NCI-H774 (cell line): ENCODE measurements at places on chromosomes 12 and 14.

- DNase-seq = peak; percentile 11
Measured at GRCh38 chr12:14845350-14845750, 2.0 kb upstream of the ART4 start.

DNA sequence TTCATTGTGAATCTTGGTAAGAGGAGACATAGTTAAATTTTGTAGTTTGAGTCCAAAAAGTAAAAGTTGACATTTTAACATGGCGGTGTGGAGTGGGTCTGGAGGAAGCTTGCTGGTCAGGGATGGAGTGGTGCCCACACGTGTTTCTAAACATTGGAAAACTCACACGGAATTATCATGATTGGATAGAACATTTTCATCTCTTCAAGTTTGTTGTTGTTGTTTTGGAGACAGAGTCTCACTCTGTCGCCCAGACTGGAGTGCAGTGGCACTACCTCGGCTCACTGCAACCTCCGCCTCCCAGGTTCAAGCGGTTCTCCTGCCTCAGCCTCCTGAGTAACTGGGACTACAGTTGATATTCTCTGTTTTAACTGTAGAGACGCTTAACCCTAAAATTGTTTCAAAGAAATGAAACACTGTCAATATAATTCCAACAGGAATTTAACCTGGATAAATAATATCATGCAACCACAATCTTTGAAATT, 502 bp upstream of the MBIP start:
- no peak for DNase-seq

GRCh38 chr14:53389202-53389601, 236.1 kb upstream of the DDHD1 start:
- no peak for DNase-seq

- no peak for DNase-seq
Measured at GRCh38 chr12:85155791-85156190, 119.6 kb downstream of the LRRIQ1 start.

DNA sequence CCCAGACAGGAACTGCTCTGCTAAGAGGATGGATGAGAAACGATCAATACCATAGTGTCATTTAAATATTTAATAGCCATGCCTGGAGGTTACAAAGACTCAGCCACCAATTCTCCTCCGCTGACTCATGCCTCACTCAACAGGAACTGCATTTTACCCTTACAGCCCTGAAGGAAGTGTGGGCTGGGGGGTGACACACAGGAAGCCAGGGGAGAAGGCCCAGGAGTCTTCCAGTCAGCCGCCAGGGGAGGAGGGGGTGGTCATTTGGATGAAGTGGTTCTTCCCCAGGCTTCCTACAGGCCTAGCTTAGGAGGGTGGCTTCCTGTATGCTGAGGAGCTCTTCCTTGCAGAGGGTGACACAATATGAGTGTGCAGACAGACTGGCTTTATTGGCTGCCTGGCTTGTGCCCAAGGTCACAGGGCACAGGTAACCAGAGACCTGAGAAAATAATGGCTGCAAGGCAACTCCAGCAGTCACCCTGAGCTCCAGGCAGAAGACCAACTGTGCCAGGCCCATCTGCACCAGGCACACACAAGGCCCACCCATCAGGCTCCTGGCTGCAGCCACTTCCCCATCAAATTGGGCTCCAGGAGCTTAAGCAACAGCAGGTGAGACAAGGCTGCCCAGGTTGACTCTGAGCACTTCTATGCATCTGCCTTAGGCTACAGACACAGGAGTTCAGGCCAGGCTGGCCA, 30.6 kb upstream of the RPLP0 start:
- DNase-seq = no peak

- DNase-seq = no peak
Measured at GRCh38 chr12:127621366-127621765, 645.6 kb upstream of the TMEM132C start.

GRCh38 chr12:59030415-59030814, 110.1 kb upstream of the LRIG3 start:
- DNase-seq = peak; percentile 39

DNA sequence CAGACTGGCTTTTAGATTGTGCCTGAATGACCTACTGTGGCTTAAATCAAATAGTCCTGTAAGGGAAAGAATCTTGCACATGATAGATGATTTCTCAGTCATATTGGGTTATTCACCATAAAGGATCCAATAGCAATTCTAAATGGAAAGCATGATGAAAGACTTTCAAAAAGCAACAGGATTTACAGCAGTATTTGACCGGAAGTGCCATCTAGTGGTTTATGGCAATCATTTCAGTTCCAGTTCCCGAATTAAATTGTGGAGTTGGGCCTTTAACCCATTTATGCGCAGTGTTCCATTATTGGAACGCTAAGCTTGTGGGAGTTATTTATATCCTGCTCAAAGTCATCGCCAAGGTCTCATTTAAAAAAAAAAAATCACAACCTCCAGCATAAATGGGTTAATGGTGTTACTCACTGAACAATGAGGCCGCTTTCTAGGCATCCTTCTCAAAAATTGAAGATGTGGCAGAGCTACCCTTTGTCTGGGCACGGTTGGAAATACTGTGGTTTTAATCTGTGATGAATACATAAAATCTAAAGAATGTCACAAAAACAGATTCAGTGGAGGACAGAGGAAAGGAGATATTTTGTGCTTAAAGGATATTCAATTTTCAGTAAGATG, 60.8 kb upstream of the REP15 start:
- no peak for DNase-seq

GRCh38 chr12:47545938-47546609, 159.8 kb downstream of the RPAP3 start:
- DNase-seq = no peak

DNA sequence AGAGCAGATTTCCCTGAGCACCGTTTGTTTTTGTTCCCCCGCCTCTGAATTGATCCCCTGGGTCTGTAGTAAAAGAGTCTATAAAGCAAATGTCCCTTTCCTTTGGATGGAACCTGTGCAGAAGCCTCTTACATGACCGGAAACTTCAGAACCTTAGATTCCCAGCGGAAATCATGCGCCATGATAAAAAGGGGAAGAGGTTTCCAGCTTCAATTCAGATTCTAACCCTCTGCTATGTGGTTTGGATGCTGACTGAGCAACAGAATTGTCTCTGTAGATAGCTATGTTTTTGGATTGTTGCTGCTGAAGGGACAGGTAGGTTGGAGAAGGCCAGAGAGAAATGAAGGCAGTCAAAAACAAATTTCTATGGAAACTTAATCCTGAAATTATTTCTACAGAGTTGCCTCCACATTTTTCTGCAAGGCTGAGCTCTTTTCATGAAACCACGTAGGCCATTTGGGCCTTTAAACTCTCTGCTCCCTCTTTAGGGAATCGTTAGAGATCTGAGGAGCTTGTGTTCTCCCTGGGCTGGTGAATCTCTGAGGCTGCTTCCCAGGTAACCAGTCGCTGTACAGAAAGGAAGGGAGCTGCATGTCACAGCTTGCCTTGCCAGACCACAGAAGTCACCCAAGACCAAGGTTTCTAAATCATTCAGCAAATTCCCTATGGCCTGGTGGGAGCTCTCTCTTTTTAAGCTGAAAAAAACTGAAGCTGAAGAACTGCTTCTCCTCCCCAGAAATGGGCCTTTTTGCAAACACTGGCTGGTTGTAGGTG, 28.7 kb upstream of the OR10P1 start:
- DNase-seq = no peak

DNA sequence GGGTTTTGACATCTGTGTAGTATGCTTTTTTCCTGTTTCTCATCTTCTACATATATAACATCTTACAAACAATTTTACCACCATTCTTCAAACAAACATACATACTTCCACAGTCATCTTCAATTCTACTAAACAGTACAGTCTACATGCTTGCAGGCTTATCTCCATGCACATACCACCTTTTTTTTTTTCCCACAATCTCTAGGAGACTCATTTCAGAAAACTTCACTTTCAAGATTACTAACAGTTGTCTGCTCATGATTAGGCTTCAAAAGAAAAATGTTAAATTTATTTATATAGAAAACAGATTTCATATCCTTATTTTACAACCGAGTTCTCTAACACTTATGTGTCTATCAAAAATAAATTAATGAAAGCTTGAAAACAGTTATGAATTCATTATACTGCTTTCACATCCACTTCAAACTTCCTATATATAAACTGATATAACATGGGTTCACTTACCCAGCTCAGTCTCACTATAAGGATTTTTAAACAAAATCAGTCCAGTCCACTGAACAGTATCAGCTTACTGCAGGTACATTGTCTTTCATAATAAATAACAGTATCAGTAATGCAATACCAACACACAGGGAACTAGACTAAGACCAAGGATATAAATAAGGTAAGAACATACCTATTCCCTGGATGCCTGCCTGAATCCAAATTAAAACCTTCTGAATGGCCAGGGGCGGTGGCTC, 42.5 kb downstream of the LRP6 start:
- no peak for DNase-seq

GRCh38 chr12:50841716-50842531, 802 bp upstream of the TMPRSS12 start:
- no peak for DNase-seq

GRCh38 chr12:48671231-48671856, 10.7 kb downstream of the KANSL2 start:
- DNase-seq = no peak

DNA sequence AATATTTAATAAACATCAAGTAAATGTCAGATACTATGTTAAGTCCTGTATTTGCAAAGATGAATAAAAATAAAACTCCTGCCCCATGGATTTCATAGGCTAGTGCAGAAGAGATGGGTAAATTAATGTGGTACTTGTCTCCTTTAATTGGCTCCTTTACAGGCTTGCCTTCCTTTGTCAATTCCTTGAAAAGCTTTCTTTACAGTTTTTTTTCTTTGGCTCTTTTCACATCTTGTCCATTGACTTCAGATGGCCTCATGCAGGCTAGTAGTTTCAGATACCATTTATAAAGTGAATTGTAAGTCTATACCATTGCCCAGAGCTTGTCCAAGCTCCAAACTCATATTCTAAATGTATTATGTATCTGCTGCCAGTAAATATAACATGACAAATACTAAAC, 128.7 kb upstream of the GARIN2 start:
- no peak for DNase-seq

- no peak for DNase-seq
Measured at GRCh38 chr12:47270782-47271664, 191.3 kb upstream of the AMIGO2 start.

DNA sequence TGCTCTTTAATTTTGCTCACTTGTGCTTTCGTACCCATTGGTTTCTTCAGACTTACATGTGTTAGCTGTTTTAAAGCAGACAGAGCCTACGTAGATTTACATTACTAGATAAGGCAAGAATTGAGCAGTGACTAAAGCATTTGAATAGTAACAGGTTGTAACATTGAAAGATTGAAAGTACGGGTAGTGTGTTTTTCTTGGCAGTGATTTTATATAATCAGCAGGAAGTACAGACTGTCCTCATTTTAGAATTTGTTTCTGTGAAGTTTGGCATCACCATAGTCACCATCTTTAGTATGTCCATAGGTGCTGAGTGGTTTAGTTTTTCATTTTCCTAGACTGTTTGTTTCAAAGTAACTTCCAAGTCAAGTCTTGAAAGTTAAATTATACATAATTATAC, 14.0 kb downstream of the RTRAF start:
- no peak for DNase-seq

GRCh38 chr12:97487470-97487869, 24.9 kb downstream of the RMST start:
- no peak for DNase-seq

- no peak for DNase-seq
Measured at GRCh38 chr12:131151558-131152345, 198.0 kb downstream of the ADGRD1 start.

- DNase-seq = no peak
Measured at GRCh38 chr14:28305938-28306337, 460.6 kb upstream of the FOXG1 start.

DNA sequence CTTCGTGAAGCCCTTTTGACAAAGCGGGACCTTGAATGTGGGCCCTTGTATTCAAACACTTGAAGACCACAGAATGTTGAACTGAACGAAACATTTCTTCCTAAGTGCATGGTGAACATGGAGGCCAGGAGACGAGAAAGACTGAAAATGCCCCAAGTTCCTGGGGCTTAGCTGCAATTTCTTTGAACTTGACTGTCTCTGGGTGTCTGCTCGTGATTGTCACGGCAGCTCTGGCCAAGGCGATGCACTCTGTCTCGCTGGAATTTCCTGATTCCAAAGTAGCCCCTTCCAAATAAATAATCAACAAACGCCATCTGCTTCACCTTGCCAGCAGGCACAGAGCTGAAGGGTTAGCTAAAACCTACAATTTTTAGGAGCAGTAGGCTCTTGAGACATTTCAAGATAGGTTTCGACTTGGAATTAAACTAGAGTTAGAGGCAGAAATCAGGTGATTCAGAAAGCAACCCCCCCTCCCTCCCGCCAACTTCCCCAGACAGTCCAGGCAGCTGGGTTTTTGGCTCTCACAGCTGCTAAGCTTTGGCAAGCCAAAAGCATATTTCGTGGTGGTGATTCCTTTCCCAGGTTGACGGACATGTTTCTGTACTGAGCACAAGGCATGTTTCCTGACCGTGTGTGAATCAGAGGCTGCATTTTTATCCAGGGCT, 13.5 kb upstream of the IRF2BPL start:
- no peak for DNase-seq
